Stimulated activated CD8-positive, alpha-beta memory T cell treated with anti-CD3 and anti-CD28 coated beads, Interleukin-7, amount 100 ng/mL, for 1 hour (primary cell): ENCODE measurements at places on chromosomes 5 and 9.

- DNase-seq: no peak
These were observed 45.2 kb upstream of the ANKRD55 start for GRCh38 chr5:56278335-56278753.

DNA sequence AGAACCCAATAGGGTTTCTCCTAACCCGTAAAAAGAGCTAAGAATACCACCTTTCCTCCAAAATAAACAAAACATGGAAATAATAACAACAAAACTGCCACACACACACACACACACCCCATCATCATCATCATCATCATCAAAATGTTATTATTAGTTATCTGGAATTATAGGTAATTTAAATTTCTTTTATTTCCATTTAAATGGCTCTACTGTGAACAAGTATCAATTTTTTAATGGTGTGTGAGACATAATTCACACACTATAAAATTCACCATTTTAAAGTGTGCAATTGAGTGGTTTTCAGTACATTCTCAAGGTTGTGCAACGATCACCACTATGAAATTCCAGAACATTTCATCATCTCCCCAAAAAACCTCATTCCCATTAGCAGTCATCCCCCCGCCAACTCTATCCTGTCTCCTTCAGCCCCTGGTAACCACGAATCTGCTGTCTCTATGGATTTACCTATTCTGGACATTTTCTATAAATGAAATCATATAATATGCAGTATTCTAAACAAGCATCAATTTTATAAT, 172.7 kb downstream of the ROR2 start:
- no peak for DNase-seq

DNA sequence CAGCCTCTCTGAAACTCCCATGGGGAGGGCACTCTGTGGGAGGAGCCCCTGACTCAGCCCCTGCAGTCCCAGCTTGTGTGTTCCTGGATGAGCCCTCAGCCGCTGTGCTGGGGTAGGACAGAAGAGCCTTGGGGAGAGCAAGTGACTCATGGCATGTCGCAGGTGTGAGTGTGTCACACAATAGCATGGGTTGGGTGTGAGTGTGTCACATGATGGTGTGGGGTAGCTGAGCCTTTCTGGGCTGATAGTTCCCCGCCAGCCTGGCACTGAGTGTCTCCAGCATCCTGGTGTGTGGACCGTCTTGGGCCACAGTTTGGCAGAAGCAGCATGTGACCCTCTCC, 83.4 kb downstream of the PHF2 start:
- DNase-seq: no peak

GRCh38 chr5:8581047-8581446, 712.1 kb downstream of the MTRR start:
- DNase-seq: no peak

GRCh38 chr9:105662184-105663104, at the start of gene TAL2:
Gene TAL2, plus strand, starts transcription at chr9:105662457. Its CDS starts 40 bp downstream, at chr9:105662497.
- DNase-seq: no peak

DNA sequence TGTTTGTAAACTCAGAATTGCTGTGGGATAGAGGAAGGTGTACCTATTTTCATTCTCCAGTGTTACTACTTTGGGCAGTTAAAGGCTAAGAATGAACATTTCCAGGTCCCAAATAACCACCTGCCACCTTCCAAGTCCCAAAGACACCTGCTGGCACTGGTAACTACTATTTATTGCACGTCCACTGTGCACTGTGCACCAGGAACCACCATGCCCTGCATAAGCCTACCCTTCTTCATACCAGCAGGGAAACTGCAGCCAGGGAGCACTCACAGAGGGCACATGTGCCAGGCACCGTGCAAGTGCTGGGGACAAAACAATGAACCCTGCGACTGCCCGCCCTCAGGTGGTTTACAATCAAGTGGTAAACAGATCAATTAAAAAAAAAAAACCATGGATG, 34.9 kb downstream of the RAPGEF1 start:
- no peak for DNase-seq

GRCh38 chr9:34992376-34992951, 2.9 kb downstream of the DNAJB5 start:
- DNase-seq: no peak

GRCh38 chr5:139395844-139396640, 1.1 kb upstream of the PROB1 start:
- no peak for DNase-seq

GRCh38 chr5:171445644-171446516, 26.4 kb downstream of the FGF18 start:
- no peak for DNase-seq

GRCh38 chr5:65037831-65038815, 269.4 kb downstream of the CWC27 start:
- DNase-seq: no peak

GRCh38 chr5:38443390-38443789, 113.1 kb downstream of the LIFR start:
- DNase-seq: no peak

DNA sequence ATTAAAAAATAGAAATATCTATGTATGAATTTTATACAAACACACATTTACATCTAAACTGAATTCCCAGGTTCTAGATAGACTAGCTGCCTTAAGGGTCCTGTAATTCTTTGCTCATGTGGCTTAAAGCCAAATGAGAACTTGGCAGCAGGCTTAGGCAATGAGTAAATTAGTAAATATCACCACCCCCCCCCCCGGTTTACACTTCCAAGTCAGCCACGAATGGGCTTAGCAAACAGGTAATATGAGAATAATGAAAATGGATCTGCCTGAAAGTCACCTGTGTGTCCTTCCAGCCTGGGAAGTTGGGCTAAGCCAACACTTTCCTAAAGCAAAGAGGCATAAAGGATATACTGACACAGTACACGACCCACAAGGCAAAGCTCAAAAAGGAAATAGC, 108.6 kb downstream of the KLHL3 start:
- no peak for DNase-seq
